ENCODE measurements at places on chromosomes 3 and 15. TPM values are rescaled to one million over a fixed set of nuclear protein-coding genes. Genes with fewer than 3 reads are reported as not detected.

Gene RTP1
- total RNA-seq = not detected

Gene DHX30
- 60.2 TPM for total RNA-seq

Gene ROPN1
- not detected for total RNA-seq

Gene PP2D1
- not detected for total RNA-seq

Gene CFAP92
- total RNA-seq = not detected

Gene EPHA3
- total RNA-seq = 1.9 TPM

Gene CTXN2
- total RNA-seq = not detected

Gene NOX5
- 0.25 TPM for total RNA-seq

Gene DAPK2
- total RNA-seq = 5.8 TPM

Gene PLA2G4E
- total RNA-seq = not detected

Gene CYP11A1
- total RNA-seq = 0.11 TPM

Gene SAMD7
- not detected for total RNA-seq

Gene CPNE9
- total RNA-seq = not detected

Gene CFAP44
- 2.1 TPM for total RNA-seq

Gene ZNF774
- 1.1 TPM for total RNA-seq

Gene ERICH6
- not detected for total RNA-seq

Gene CHRM5
- total RNA-seq = 0.75 TPM

Gene CAPN3
- total RNA-seq = 0.44 TPM

Gene WDR93
- under 0.01 TPM for total RNA-seq

Gene CNTN3
- total RNA-seq = 5.0 TPM

Gene CPEB1
- total RNA-seq = 35.2 TPM

Gene FAM3D
- not detected for total RNA-seq

Gene DOCK3
- total RNA-seq = 0.12 TPM
